Endodermal cell (in vitro differentiated cells): ENCODE measurements at places on chromosomes 13 and 19. TPM values are rescaled to one million over a fixed set of nuclear protein-coding genes. Genes with fewer than 3 reads are reported as not detected.
A peak's percentile ranks its signal among the peaks of the same experiment; 100 is the strongest.

Gene ZNF738
- 43.2 and 44.9 TPM in 2 replicates for total RNA-seq

Gene VAV1
- 0.52 TPM in 1 of 2 replicates, not detected in the other for total RNA-seq

DNA sequence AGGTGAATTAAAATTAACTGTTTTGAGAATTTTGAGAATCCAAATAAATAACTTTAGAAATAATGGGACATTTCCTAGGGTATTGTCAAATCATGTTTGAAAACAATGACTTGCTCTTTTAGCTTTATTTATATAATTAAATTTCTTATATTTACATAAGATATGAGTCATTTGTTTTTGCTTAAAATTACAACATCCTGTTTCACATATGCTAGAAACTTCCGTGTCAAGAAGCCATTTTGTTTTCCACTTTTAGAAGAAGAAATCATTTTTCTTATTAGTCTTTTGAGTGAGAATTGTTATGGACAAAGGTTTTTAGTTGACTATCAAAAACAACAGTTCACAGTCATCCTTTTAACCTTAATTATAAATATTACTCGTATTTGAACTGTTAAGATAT is 48.2 kb downstream of the DPY19L3 start:
- H3K27ac ChIP-seq = no peak overlapping the region
- H3K36me3 ChIP-seq = peaks cover 86% of the 10 kb centered on the region
- no peaks in the 10 kb centered on the region for H3K27me3 ChIP-seq
- H3K4me3 ChIP-seq = no peak overlapping the region
- DNase-seq = no peak

DNA sequence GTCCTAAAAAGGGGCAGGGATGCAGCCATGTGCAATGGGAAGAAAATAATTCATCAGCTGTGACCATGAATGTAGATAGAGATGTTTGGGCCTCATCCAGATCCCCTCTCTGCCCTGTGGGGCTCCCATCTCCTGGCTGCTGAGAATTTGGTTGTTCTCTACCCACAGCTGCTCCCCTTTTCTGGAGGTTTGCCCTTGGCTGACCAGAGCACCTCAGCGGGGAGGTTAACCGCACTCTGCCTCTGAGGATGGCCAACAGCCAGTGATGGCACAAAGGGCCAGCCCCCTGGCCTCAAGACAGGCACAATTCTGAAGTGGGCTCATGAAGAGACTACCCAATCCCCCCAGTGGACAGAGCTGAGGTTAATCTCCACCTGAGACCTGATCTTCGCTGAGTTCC is 61.5 kb upstream of the SERP2 start:
- H3K4me3 ChIP-seq = no peak overlapping the region
- H3K27me3 ChIP-seq = no peaks in the 10 kb centered on the region
- no peaks in the 10 kb centered on the region for H3K4me1 ChIP-seq
- no peaks in the 10 kb centered on the region for H3K36me3 ChIP-seq
- H3K27ac ChIP-seq = no peak overlapping the region

DNA sequence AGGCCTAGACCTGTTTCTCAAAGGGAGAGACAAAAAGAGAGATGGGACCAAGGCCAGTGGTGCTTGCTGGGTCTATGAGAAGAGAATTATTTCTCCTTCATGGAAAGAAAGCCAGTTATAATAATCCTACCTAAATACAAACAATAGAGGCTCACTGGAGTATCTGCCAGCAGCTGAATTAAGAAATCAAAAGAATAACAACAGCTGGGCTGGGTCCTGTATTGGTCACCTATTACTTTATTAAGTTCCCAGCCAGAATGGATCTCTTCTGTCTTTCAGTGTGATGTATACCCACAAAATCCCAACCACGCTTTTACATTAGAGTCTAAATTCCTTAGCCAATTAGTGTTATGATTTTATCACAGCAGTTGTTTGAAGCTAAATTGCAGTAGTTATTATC is 297.8 kb upstream of the DACH1 start:
- no peaks in the 10 kb centered on the region for H3K27me3 ChIP-seq
- H3K27ac ChIP-seq = no peak overlapping the region
- no peaks in the 10 kb centered on the region for H3K36me3 ChIP-seq
- H3K4me3 ChIP-seq = no peak overlapping the region
- DNase-seq = no peak

DNA sequence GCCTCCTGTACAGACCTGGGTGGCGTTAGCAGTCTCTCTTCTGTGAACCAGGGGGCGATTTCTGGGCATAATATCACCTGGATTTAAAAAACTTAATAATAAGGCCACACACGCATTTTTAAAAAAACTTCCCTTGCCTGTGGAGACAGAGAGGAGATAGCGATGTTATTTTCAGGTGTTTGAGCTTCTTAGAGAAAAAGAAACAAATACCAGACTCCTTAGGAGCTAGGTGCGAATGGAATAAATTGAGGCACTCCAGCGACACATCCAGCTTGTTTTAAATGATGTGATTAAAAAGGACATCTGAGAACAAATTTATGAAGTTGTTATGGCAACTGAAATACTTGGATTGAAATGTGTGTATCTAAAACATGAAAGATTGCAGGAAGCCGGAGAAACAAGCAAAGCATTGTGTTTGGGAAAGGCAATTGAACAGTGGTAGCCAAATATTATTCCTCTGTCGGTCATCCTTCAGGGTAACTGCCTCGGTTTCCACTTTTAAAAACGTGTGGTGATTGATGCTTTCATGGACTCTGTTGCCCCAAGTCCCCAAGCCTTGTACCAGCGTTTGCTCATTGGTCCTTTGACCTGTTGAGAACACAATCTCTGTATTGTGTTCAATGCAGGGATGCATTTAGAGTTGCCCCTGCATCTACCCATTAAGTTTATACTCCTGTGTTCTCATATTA is 158.7 kb downstream of the TM9SF2 start:
- peak overlapping the region; percentile 17 for H3K4me3 ChIP-seq
- no peaks in the 10 kb centered on the region for H3K36me3 ChIP-seq
- peaks cover 27% of the 10 kb centered on the region for H3K4me1 ChIP-seq
- no peak for DNase-seq
